ENCODE measurements at places on chromosomes 16 and 17. TPM values are rescaled to one million over a fixed set of nuclear protein-coding genes. Genes with fewer than 3 reads are reported as not detected.

The TRPV2 gene
- total RNA-seq = 67.3 TPM

The CDC6 gene
- 107 TPM for total RNA-seq

The GNG13 gene
- total RNA-seq = not detected

The DHX8 gene
- total RNA-seq = 64.8 TPM

GRCh38 chr16:4275861-4276260 is 3.0 kb upstream of the TFAP4 start:
- DNase-seq = no peak
- H3K4me1 ChIP-seq = peaks cover 5% of the 10 kb centered on the region
- H3K27me3 ChIP-seq = no peaks in the 10 kb centered on the region

GRCh38 chr17:55038291-55038690 is 69.7 kb downstream of the STXBP4 start:
- no peaks in the 10 kb centered on the region for H3K4me1 ChIP-seq
- H3K4me3 ChIP-seq = no peak overlapping the region
- no peaks in the 10 kb centered on the region for H3K36me3 ChIP-seq
- no peak overlapping the region for H3K27ac ChIP-seq
- DNase-seq = no peak

DNA sequence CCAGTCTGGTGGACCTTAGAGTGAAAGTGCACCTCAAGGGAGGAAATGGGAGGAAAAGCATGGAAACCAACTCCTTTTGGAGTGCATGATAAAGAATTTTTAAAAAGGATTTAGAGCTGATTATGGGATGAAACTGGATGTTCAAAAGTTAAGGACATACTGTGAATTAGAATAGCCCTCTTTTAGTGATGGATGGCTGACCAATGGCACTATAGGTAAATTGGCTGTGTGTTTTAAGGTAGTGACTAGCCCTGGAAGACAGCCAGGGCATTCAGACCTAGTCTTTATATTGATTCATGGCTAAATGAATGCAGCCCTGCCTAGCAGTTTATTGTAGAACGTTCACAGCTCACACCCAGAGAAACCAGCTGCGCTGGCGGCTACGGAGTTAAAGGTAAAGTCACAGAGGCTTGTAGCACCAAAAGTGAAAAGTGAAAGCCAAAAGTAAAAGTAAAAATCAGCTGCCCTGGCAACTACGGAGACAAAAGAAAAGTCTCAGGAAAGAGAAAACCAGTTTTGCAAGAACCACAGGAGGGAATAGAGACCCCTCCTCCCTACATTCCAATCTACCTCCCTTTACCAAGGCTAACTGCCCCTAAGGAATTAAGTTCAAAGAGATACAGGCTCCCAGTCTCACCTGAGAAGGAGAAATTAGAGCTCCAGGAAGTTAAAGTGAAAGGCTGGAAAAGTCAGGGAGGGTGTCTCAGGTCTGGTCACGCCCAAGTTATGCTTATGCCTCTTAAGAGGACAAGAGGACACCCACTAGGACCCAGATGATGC is 21.8 kb downstream of the ACSM1 start:
- H3K4me3 ChIP-seq = peak overlapping the region; percentile 74
- DNase-seq = peak; percentile 54
- H3K4me1 ChIP-seq = peaks cover 25% of the 10 kb centered on the region
- no peaks in the 10 kb centered on the region for H3K36me3 ChIP-seq

- no peak overlapping the region for H3K27ac ChIP-seq
- H3K4me1 ChIP-seq = no peaks in the 10 kb centered on the region
- no peaks in the 10 kb centered on the region for H3K27me3 ChIP-seq
- DNase-seq = no peak
Observed at GRCh38 chr16:14658063-14658462, 25.3 kb downstream of the BFAR start.

DNA sequence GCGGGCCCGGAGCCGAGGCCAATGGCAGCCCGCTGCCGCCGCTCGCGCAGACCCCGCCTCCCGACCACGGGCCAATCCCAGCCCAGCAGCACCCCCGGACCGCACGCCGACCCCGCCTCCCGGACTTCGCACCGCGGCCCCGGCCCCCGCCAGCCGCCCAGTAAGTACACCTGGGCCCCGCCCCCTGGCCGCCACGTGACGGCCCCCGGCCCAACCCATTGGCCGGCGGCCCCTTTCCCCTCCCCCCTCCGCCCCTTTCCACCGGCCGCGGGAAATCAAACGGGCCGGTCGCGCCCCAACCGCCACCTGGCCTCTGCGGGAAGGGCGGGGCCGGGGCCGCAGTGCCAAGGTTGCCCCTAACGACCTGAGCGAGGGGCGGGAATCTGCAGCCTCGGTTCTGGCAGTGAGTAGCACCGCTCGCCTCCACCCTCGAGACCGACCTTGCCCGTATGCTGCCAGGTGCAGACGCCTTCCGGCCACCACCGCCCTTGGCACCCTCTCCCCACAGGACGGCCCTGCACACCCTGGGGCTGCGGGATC is at the start of gene YBX2:
TSS of gene YBX2 (minus strand) at position 26 of the 540 bp plus-strand sequence. CDS start 139 bp downstream, outside the sequence.
- no peaks in the 10 kb centered on the region for H3K36me3 ChIP-seq
- peak within 1 kb of the TSS; percentile 32 for H3K4me3 ChIP-seq
- no peak within 1 kb of the TSS for H3K27ac ChIP-seq
- DNase-seq = peak; percentile 62
- peaks cover 24% of the 10 kb centered on the region for H3K4me1 ChIP-seq
- peaks cover 7% of the 10 kb centered on the region for H3K27me3 ChIP-seq

DNA sequence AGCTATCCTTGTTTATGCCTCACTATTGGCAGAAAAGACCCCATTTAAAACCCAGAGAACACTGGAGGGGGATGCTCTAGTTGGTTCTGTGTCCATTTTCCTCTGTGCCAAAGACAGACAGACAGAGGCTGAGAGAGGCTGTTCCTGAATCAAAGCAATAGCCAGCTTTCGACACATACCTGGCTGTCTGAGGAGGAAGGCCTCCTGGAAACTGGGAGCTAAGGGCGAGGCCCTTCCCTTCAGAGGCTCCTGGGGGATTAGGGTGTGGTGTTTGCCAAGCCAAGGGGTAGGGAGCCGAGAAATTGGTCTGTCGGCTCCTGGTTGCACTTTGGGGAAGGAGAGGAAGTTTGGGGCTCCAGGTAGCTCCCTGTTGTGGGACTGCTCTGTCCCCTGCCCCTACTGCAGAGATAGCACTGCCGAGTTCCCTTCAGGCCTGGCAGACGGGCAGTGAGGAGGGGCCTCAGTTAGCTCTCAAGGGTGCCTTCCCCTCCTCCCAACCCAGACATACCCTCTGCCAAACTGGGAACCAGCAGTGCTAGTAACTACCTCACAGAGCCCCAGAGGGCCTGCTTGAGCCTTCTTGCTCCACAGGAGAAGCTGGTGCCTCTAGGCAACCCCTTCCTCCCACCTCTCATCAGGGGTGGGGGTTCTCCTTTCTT is 56.1 kb downstream of the IGF2BP1 start:
- no peaks in the 10 kb centered on the region for H3K27me3 ChIP-seq
- no peak overlapping the region for H3K27ac ChIP-seq
- H3K36me3 ChIP-seq = no peaks in the 10 kb centered on the region
- no peak overlapping the region for H3K4me3 ChIP-seq

DNA sequence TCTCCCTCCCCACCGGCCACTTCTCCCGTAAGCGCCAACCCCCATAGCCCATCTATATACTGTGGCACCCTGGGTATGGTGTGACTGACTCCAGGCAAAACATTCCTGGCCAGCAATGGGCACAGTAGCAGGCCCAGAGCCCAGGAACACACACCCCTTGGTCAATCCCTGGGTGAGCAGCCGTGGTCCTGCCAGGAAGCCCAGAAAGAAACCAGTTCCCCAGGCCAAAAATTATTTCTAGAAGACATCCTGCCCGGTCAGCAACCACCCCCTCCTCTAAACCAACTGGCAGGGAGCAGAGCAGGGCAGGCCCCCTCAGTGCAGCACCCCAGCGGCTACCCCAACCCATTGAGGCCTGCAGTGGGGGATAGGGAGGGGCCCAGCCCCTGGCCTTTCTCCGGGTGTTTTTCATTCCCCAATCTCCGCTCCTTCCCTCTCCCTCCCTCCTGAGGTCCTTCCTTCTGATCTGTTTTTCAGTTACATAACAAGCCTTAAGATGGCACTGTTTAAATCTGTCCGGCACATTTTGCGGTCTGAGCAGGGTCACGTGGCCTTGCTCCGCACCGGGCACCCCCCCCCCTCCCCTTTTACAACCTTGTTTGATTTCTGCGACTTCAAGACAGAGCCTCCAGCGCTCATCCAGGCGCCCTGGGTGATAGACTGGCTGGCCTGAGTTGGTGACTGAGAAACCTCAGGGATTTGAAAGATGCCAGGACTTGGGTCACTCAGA is 2.0 kb downstream of the NPTX1 start:
- H3K4me1 ChIP-seq = peaks cover 28% of the 10 kb centered on the region
- no peak overlapping the region for H3K4me3 ChIP-seq
- no peaks in the 10 kb centered on the region for H3K36me3 ChIP-seq
- peaks cover 39% of the 10 kb centered on the region for H3K27me3 ChIP-seq

GRCh38 chr17:81854974-81855774 is 5.2 kb downstream of the P4HB start:
- DNase-seq = no peak
- no peak overlapping the region for H3K4me3 ChIP-seq
- peaks cover 22% of the 10 kb centered on the region for H3K4me1 ChIP-seq
- no peaks in the 10 kb centered on the region for H3K27me3 ChIP-seq
- no peak overlapping the region for H3K27ac ChIP-seq

GRCh38 chr17:17824119-17824782 is 12.5 kb downstream of the SREBF1 start:
- peaks cover 2% of the 10 kb centered on the region for H3K36me3 ChIP-seq
- peak; percentile 15 for DNase-seq
- H3K27ac ChIP-seq = peak overlapping the region; percentile 91

DNA sequence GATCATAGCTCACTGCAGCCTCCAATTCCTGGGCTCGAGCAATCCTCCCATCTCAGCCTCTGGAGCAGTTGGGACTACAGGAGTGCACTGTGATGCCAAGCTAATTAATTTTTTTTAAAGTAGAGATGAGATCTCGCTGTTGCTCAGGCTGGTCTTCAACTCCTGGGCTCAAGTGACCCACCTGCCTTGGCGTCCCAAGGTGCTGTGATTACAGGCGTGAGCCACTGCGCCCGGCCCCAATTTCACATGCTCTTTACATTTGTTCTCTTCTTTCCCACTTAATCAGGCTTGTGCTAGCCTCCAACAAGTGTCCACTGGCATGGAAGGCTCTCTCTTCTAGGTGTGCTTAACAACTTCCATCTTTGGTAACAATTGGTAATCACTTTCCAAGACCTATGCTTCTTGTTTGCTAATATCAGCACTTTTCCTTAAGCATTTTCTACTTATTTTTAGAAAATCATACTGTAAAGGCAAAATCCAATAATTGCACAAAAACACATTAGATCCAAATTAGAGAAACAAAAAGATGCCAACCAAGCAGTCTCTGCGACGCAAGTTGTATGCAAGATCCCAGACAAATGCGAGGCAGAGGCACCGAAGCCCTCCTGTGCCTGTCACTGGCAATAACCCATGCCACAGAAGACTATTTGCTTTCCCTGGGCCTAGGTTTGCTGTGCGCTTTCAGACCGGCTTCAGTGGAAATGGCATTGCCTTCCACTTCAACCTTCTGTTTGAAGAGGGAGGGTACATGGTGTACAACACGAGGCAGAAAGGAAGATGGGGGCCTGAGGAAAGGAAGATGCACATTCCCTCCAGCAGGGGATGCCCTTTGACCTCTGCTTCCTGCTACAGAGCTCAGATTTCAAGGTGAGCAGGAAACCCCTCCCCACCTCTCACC is 52.6 kb downstream of the NOS2 start:
- DNase-seq = no peak
- H3K4me3 ChIP-seq = no peak overlapping the region
- H3K27me3 ChIP-seq = no peaks in the 10 kb centered on the region

GRCh38 chr17:67648032-67648905 is 69.5 kb upstream of the NOL11 start:
- H3K4me3 ChIP-seq = no peak overlapping the region
- no peaks in the 10 kb centered on the region for H3K4me1 ChIP-seq
- no peak for DNase-seq
- H3K36me3 ChIP-seq = no peaks in the 10 kb centered on the region
- no peaks in the 10 kb centered on the region for H3K27me3 ChIP-seq

- H3K4me3 ChIP-seq = no peak overlapping the region
- H3K27me3 ChIP-seq = no peaks in the 10 kb centered on the region
- H3K36me3 ChIP-seq = no peaks in the 10 kb centered on the region
- no peak overlapping the region for H3K27ac ChIP-seq
Observed at GRCh38 chr16:35195173-35195863, 1735.9 kb downstream of the TP53TG3F start.

DNA sequence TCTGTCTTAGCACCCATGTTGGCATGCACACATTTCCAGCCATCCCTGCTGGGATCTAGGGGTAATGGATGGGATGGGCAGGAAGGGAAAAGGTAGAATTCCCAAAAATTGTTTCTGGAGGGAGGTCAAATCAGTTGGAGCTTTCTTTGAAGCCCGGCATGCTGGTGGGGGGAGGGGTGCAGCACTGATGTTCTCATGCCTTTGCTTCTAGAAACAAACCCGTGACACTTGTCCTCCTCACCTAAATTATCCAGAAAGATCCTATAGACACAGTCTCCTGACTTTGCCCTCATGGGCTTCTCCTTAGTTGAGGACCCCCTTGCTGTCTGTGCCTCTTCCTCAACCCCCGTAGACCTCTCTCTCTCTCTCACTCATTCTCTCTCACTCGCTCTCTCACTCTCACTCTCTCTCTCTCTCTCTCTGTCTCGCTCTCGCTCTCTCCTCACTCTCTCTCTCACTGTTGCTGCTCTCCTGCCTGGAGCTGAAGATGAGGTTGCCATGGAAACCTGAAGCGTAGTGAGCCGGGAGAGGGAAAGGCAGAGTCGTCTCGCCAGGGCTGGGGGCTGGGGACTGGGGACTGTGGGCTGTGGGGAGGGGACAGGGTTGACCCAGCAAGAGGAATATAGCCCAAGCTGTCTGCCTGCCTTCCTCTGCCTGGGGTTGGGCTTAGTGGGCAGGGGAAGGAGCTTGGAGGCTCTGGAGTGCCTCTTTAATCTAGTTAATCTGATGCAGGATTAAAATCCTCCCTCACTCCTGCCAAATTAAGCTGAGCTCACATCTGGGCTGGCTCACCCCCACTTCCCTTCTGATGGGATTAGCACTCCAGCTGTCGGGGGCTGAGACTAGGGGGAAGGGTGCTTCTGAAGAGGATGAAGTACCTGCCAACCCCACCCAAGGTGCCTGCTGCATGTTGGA is 16.1 kb downstream of the LASP1 start:
- H3K27ac ChIP-seq = no peak overlapping the region
- DNase-seq = no peak
- no peaks in the 10 kb centered on the region for H3K27me3 ChIP-seq
- peak overlapping the region; percentile 4 for H3K4me3 ChIP-seq
- peaks cover 97% of the 10 kb centered on the region for H3K4me1 ChIP-seq

DNA sequence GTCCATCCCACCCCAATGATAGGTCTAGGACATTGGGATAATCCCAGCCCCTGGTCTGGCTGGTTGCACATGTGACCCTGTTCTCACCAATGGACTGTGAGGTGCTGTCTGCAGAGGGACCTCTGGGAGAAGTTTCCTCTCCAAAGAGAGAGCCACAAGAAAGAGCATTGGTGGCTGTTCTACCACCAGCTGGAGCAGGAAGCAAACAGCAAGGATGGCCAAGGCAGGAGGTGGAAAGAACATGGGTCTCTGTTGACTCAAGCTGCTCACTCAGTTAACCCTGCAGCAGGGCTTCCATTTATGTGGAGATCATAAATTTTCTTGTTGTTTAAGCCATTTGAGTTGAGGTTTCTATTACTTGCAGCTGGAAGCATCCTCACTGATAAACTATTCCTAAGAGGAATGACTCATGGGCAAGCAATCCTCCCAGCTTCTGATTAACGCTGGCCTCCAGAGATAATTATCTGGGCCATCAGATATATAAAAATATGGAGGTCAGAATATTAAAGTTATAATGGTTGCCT is 52.6 kb downstream of the CYB5B start:
- no peaks in the 10 kb centered on the region for H3K27me3 ChIP-seq
- no peak overlapping the region for H3K27ac ChIP-seq
- no peak for DNase-seq
- no peaks in the 10 kb centered on the region for H3K4me1 ChIP-seq
- no peak overlapping the region for H3K4me3 ChIP-seq

Measured in CD8-positive, alpha-beta memory T cell (primary cell).